Astrocyte of the hippocampus (primary cell): ENCODE measurements at places on chromosomes 7 and 10.

DNA sequence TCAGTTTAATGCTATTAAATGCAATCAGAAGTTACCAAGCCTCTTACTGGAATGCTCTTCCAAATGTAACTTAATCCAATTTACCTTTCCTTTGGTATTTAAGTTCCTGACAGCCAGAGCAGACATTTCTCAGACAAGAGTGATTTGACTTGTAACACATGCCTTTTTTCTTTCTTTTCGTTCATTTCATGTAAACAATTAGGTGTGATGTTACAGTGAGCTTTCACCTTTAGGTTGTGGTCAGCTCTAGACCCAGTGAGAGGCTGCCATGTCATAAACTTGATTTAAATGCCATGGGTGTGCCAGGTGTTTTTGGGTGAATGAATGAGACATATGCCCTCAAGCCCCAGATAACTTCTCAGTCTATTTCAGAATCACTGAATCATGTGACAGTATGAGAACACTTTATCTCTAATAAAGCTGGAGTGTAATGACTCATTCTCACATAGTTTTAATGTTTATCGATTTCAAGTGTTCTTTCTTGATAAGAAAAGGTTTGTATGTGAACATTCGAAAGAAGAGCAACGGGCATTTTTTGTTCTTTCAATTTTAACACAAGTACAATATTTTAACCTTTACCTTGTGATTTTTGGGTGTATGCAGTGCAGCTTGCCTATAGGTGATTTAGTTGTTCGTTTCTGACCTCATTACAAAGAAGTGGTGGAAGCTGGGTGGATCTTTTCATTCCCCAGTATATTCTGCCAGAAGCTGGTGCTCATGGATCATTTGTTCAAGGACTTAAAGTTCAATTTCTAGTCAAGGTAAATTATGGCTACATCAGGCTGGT lies 61.5 kb downstream of the CHN2 start:
- DNase-seq, result no peak

DNA sequence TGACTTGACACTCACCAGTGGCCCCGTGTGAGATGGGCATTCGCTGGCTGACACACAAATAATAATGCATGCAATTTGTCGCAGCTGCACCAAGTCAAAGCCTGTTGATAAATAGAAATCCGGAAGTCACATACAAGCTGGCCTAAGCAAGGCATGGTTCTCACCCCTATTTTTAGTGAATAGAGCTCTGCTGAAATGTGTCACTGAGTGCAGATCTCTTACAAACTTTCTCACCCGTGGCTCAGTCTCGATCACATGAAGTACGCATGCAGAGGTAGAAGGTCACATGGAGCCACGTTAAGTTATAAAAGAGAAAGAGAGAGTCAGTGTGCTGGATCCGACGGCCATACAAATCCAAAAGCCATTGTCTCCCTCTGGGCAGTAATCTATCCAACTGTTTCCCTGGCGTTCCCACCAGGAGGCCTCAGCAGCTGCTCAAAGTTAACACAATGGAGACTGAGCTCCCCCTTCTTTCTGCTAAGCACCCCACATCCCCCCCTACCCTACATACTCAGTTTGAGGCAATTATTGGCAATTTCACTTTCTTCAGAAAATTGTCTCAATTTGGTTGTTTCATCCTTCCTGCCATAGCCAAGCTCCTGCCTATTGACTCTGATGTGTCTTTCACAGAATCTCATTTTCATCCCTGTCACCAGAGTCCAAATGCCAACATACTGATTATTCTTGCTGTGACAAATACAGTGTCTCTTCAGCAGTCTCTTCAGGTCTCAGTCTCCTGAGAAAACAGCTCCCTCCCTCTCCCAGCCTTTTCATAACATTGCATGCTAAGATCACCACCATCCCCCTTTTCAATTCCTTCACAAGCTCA lies 473.3 kb upstream of the NRP1 start:
- DNase-seq, result no peak

GRCh38 chr10:44013981-44014380 lies 365.3 kb upstream of the ZNF32 start:
- no peak for DNase-seq

GRCh38 chr10:68153473-68154210 lies 44.4 kb downstream of the MYPN start:
- peak; percentile 96 for DNase-seq

DNA sequence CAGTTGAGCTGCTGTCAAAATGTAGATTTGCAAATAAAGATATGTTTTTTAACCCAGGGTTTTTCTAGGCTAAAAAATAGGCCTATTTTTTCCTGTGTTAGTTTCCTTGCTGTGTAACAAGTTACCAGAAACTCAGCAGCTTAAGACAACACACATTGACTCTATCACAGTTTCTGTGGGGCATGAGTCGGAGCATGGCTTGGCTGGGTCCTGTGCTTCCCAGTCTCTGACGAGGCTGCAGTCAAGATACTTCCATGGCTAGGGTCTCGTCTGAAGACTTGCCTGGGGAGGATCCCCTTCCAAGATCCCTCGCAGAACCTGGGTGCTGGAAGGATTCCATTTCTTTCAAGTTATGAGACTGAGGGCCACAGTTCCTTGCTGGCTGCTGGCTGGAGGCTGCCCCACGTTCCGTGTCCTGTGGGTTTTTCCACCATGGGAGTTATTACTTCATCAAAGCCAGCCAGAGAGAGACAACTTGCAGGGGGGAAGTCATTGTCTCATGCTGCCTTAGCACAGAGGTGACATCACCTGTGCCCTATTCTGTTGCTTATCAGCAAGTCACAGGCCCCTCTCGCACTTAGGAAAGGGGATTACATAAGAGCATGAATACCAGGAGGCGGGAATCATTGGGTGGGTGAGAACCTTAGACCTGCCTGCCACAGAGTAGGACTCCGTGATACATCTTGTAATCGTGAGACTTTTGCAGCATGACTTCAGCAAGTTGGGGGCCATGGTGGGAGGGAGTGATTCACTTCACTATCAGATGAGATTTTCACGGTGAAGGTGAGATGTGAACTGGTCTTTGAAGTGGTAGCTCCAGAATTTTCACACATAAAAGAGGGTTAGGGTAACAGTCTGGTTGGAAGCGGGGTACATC lies 77.9 kb downstream of the CCNY start:
- peak; percentile 32 for DNase-seq

DNA sequence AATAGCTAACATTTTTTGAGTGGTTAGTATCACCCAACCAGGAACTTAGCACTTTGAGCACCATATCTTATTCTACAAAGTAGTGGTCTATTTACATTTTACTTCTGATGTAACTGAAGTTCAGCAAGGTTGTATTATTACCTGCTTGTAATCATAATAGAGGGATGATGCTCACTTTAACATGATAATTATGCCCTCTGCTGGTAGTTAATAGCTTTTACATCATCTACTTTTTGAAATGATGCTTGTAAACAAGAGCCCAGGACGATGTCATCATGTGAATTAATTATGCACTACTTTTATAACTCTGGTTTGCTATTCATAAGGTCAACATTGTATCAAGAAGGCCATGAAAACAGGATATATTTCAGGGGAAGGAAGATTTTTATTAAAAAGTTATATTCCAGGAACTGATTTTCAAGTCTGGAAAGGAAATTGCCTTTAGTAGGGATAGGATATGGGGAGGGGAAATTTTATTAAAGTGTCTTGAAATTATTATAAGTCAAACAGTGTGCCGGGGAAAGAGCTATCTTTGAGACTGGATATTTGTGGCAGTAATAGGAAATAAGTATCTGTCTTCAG lies 80.3 kb upstream of the SCIN start:
- peak; percentile 39 for DNase-seq

DNA sequence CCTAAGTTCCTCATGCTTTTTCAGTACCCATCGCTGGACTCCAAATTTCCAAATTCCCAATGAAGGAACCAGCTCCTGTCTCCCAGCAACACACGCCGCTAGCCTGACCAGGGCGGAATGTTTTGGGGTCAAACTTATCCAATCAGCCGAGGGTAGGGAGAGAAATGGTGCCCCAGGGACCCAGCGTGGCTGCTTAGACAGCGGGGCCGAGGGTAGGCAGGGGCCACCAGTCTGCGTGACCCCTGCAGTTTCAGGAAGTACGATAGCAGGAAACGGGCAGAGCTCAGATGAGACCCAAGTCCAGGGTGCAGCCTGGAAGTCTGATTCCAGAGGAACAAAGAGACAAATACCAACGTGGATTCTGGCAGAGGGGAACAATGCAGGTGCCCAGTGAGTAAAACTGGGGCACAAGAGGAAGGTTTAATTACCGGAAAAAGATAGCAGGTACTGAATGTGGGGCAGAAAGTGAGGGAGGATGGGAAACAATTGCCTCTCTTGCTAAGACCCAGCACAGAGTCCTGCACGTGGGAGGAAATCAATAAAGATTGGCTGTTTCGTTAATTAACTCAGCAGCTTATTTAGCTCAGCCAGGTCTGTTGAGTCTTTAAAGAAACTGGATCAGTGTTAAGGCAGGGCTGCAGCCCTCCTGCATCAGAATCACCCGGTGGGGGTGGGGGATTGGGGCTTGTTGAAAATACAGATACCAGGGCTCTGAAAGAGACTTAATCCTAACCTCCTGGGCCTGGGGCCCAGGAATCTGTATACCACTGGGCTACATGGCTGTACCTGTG lies 50.4 kb upstream of the NFE2L3 start:
- no peak for DNase-seq

GRCh38 chr7:19834566-19834965 lies 61.1 kb upstream of the TMEM196 start:
- peak; percentile 30 for DNase-seq

DNA sequence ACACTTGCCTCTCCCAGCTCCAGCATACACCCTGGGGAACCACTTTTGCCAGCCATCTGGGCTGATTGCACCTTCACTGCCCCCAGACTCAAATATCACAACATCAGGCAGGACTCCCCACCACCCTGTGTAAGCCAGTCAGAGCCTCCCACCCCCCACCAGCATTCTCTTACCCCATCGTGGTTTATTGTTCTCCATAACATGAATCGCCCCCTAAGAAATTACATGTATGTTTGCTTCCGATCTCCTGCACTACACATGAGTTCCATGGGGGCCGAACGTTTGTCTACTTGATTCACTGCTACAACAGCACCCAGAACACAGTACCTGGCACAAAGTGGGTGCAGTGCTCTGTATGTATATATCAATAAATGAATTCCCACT lies 39.4 kb downstream of the CREB3L2 start:
- no peak for DNase-seq

- DNase-seq, result peak; percentile 91
Observed at GRCh38 chr10:124340033-124340760, 78.5 kb downstream of the OAT start.

DNA sequence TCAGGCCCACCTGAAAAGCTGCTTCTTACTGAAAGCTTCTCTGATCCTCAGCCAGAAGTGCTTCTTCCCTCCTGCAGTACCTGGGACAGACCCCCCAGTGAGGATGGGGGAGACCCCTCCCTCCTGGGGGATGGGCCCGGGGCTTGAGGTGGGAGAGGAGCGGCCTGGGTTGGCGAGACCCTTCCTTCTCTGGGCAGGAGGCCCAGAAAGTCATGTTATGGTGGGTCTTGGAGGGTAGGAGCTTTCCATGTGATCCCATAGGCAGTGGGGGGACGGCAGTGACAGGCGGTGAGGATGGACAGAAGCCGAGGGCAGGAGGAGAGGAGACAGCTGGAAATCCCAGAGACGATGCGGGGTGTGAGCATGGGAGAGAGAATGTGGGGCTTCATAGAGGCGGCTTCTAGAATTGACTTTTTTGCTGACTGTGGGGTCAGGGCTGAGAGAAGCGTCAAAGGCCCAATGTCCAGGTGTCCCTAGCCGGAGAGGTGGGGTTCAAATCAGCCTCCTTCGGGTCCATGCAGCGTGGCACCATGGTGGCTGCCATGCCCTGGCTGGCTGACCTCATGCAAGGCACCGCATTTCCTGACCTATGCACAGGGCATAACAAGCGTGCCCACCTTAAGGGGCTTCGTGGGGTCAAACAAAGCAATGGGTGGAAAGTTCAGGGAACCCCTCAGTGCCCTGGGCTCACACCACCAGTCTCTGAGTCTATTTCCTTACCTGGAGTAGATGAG lies 154.0 kb downstream of the UBE2H start:
- DNase-seq, result no peak

GRCh38 chr7:105011141-105011830 lies 2.7 kb upstream of the KMT2E start:
- DNase-seq, result peak; percentile 43

DNA sequence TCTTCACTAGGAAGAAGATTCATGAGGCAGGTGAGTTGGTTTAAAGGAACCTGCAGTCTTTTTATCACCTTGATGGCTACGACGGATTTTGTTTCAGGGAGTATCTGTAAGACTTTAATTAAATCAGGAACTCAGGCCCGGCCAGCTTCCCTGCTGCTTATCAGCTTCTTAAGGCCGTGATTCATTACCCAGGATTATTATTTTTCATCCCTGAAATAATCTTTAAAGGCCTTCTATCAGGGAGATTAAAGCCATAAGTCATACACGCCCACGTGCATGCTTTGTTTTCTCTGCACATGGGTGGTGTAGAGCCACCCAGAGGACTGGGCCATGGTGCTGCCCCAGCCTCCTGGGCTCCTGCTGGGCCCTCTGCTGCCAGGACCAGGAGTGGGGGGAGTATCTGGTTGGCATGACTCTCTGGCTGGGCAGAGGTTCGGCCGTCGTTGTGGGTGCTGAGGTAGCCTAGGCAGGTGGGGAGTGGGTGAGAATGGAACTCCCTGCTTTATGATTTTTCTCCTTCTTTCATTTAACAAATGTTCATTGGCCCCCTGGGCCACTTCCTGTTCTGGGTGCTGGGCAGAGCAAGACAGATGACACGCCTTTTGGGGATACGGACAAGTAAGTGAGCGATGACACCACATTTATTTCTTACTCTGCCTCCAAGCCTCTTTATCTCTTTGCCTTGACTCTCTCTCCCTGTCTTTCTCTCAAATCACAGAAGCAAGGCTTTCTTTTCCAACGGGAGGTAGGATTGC lies 39.0 kb upstream of the PCBD1 start:
- no peak for DNase-seq

DNA sequence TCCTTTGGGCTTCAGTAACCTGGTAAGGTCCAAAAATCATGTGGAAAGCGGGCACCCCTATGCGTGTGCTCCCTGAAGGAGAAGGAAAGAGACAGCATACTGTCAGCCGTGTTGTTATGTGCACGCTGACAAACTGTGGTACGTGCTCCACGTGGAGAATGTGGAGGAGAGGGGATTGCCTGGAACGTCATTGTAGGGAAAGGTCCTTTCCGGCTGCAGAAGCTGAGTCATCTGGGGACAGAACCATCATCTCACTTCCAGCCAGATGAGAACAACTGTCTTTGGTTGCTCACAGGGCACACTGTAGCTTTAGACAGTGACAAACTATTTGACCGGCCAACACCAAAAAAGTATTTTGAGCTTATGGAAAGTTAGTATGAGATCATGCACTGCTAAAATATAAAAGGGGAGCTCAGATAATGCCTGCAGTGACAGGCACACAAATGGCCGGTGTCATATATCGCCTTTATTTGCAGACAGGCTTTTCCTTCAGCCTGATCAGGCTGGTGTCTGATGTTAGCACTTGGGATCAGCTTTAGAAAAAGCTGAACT lies 38.8 kb upstream of the GRB10 start:
- no peak for DNase-seq

GRCh38 chr7:90917539-90917938 lies 321.4 kb downstream of the CDK14 start:
- no peak for DNase-seq

- DNase-seq, result no peak
Observed at GRCh38 chr7:140525743-140526142, 46.4 kb upstream of the MKRN1 start.
